Bronchial smooth muscle cell (primary cell): ENCODE measurements at places on chromosomes 3 and 15. TPM values are rescaled to one million over a fixed set of nuclear protein-coding genes. Genes with fewer than 3 reads are reported as not detected.

Gene RTP1
- total RNA-seq: not detected in 2 replicates

Gene CPN2
- not detected in 2 replicates for total RNA-seq

Gene SPPL2A
- 41.3 and 75.3 TPM in 2 replicates for total RNA-seq

Gene SPTBN5
- 0.16 and 0.17 TPM in 2 replicates for total RNA-seq

Gene LMCD1
- 2.8 and 2.9 TPM in 2 replicates for total RNA-seq

Gene STX19
- total RNA-seq: not detected in 2 replicates

Gene B3GNT5
- total RNA-seq: 4.9 and 7.3 TPM in 2 replicates

Gene TRIM42
- total RNA-seq: not detected in 2 replicates

Gene TMPRSS7
- under 0.01 TPM in 1 of 2 replicates, not detected in the other for total RNA-seq

Gene ZPLD1
- under 0.01 TPM in 2 replicates for total RNA-seq

Gene FBLN2
- total RNA-seq: 332 and 621 TPM in 2 replicates

Gene HGD
- 0.26 and 0.32 TPM in 2 replicates for total RNA-seq

Gene C3orf52
- 2.0 and 3.0 TPM in 2 replicates for total RNA-seq

Gene ARHGAP31
- total RNA-seq: 2.7 and 3.3 TPM in 2 replicates
